NT2/D1 (cell line): ENCODE measurements at places on chromosomes 11 and 22.

DNA sequence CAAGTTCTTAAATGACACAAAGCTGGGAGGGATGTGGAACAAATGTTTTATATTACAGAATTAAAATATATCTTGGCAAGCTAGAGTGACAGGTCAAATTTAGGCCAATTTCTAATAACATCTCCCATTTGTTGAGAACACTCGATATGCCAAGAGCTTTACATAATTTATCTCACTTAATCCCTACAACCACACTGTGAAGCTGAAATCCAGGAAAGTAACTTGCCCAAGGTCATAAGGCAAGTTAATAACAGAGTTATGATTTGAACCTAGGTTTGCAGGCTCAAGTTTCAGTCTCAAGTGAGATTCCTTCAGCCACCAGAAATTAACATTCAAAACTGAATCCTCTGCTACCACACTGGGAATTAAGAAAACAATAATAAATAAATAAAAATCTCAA is 38.3 kb downstream of the RAB30 start:
- no peak for DNase-seq

- DNase-seq: no peak
Measured at GRCh38 chr11:107567739-107568335, 2.3 kb upstream of the ALKBH8 start.

- peak; percentile 51 for DNase-seq
Measured at GRCh38 chr11:125345421-125346178, 150.5 kb downstream of the FEZ1 start.

GRCh38 chr22:30283342-30283741 is 6.0 kb downstream of the CASTOR1 start:
- no peak for DNase-seq

DNA sequence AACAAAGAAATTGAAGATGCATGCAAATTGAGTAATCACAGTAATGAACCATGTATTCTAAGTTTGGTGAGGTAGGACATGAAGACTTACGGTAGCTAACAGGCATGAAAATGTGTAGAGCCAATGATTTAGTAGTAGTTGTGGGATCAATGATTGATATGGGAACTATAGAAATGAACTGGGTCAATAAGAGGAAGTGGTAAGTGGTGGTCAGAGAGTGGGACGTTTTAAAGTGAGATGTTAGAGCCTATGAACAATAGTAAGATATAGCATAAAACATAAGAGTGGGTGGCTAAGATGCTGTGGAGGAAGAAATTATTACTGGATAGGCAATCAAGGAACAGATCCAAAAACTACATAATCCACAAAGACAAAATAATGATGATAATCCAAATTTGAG is 45.0 kb downstream of the DLG2 start:
- DNase-seq: no peak

DNA sequence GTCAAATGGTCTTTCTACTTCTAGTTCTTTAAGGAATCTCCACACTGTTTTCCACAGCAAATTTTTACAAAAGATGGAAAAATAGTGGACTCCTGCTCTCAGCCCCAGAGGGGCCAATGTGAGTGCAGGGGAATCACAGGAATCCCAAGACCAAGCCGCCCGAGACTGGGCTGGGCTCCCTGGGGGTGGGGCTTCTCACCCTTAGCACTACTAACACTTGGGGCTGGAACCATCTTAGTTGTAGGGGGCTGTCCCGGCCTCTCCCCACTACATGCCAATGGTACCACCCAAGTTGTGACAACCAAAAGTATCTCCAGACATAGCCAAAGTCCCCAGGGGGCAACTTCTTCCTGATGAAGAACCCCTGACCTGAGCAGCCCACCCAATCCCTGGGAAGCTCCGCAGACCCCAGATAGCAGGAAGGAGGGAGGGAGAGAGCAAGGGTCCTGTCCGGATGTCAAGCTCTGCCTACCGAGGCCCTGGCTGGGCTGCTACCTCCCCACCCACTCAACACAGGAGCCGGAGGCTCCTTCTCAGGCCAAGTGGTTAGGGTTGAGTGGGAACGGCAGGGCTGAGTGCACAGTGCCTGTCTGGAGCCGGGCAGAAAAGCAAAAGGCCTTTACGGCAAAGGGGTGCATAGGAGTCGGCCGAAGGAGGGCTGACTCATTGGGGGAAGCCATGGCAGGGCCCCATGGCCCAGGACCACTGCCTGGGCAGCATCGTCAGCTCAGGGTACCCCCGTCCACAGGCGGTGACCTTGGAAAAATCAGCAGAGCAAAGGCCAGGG is 122.5 kb upstream of the FGF3 start:
- no peak for DNase-seq

GRCh38 chr11:78202733-78203167 is 14.0 kb downstream of the USP35 start:
- no peak for DNase-seq

- no peak for DNase-seq
Measured at GRCh38 chr11:82960779-82961143, 59.2 kb downstream of the DDIAS start.

GRCh38 chr22:17501679-17502285 is 61.5 kb upstream of the SLC25A18 start:
- DNase-seq: peak; percentile 27

DNA sequence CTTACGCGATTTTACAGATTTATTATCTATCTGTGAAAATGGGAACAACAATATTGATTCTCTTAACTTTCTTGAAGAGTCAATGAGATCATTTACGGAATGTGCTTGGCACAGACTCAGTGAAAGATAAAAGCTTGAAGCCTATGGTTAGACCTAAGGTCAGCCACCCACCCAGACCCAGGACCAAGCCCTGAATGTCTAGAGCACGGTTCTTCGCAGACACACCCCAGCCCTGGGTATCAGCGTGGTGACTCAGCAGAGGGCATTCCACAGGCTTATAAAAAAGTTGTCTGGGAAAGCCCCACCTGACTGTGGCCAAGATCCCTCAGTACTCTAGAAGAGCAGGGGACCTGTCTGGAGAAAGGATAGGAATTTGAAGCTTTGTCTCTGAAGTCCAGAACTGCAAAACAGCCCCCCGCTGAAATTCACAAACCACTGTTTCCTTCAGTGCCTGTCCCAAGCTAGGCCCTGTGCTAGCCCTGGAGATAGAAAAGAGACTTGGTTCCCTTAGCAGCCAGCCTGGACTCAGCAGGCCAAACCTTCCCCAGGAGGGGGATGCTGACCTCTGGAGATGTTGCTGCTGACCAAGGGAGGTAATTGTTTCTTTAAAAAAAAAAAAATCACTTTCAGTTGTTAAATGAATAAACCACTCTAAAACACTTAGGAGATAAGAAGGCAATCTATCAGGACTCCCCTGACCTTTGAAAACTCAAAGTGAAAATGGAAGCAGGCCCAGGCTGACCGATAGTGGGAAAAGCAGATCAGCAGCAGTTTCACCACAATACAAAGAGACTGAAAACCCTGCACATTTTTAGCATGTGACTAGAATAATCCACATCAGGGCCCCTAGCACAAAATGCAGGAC is 114.0 kb downstream of the ABTB2 start:
- DNase-seq: no peak

DNA sequence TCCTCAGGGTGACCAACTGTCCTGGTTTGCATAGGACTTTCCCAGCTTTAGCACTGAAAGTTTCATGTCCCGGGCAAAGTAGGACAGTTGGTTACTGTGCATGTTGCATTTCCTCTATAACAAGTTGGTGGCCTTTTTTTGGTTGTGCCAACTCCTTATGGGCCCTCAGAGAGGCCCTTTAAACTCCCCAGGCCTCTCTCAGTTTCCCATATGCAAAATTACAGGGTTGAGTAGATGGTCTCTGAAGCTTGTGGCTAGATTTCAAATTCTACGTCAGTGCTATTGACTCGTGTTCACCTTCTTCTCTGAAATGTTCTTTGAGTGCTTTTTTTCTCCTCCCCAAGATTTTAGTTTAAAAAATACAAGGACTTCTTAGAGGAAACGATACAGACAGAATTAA is 92.5 kb downstream of the MYO18B start:
- DNase-seq: no peak

GRCh38 chr11:126476266-126476924 is 120.9 kb downstream of the ST3GAL4 start:
- DNase-seq: no peak

DNA sequence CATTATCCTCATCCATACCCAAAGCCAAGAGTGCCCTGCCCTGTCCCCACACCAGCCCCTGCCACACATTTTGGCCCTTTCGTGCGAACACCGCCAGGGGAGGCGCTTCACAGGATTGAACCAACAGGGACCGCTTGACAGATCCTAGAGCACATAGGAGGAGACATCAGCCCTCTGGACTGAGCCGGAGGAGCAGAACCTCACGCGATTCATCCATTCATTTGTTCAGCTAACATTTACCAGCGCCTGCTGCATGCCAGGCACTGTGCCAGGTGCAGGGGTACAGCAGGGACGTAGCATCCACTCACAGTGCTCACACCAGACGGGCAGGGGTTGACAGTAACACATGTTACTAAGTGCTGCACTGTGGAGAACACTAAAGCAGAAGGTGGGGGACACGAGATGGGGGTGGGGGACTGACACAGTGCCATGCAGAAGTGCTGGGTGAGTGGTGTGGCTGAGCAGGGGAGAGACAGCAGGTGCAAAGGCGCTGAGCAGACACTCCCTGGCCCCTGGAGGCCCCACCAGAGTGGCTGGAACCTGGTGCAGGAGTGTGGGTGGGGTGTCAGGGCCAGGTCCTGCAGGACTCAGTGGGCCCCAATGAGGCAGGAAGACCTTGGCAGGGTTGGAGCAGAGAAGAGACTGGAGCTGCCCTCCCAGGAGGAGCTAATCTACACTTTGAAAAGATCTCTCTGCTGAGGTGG is 3.4 kb downstream of the GNAZ start:
- DNase-seq: no peak

- no peak for DNase-seq
Measured at GRCh38 chr22:46370584-46371291, 35.2 kb downstream of the TRMU start.

- DNase-seq: no peak
Measured at GRCh38 chr22:20131597-20131858, at the start of gene ZDHHC8. Gene ZDHHC8 (plus strand): TSS chr22:20131804. CDS start chr22:20131948, 144 bp downstream.

DNA sequence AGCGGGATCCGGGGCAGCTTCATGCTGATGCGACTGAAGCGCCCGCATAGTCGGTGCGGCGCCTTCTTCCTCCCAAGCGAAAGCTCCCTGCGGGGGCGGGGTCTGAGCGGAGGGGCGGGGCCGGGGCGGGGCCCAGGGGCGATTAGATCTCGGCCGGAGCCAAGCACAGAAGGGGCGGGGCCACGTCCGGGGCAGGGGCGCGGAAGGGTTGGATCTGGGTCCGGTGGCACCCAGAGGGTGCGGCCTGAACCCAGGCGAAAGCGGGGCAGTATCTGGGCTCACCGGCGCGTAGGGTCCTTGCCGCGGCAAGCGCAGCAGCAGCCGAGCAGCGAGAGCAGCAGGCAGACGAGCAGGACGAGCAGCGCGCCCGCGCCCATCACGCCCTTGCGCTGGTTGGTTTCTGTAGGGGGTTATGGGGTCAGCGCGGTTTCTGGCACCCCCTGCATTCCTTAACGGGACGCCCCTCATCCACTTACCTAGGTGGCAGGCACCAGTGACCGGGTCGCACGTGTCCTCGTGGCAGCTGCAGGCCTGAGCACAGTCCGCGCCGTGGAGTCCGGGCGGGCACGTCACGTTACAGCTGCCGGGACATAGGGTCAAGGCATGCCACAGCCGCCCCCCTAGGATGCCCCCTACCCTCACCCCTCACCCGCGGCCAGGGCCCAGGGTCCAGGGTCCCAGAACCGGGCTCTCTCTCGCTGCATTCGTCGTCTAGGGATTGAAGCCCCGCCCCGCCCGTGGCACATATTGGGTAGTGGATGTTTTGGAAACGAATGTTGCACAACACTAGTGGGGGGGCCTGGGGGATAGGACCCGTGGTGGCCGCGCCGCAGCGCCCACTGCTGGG is 8.1 kb downstream of the SCARF2 start:
- no peak for DNase-seq

- no peak for DNase-seq
Measured at GRCh38 chr11:12707500-12707880, 33.3 kb downstream of the TEAD1 start.

GRCh38 chr11:125292100-125292499 is 127.5 kb downstream of the PKNOX2 start:
- DNase-seq: no peak

DNA sequence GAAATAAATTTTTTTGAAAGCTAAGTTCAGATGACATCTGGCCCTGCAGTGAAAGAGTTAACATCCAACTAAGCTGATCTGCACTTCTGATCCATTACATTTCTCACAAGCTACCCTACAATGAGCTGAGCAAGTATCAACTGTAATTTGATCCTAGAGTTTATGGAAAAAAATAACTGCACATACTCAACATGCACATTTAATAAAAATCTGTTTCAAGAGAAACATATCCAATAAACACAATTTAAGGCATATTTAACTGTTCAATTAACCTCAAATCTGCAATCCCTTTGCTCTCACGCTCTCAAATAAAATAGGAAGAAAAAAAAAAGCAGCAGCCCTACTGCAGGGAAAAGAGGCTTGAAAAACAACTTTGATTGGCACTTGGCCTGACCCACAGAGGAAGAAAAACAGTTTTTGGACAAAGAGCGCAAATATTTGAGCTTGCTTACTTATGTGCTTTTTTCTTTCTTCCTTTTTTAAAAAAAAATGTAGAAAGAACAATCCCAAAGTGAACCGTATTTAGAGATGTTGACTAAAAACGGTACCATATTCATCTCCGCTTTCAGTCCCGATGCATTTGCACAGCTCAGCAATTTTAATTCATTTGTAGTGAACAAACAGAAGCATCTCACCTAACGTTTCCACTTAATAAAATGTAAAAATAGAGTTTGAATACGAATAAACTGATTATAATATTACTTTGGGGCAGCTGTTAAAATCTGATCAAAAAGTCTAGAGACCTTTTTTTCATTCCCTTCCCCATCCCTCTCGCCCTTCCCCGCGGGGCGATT is 1.6 kb downstream of the SESN3 start:
- no peak for DNase-seq

GRCh38 chr11:128840137-128840536 is 27.0 kb downstream of the KCNJ1 start:
- DNase-seq: no peak

GRCh38 chr11:73217810-73218105 is 323 bp upstream of the P2RY2 start:
- DNase-seq: no peak

- no peak for DNase-seq
Measured at GRCh38 chr11:10414659-10415058, 40.4 kb upstream of the AMPD3 start.

DNA sequence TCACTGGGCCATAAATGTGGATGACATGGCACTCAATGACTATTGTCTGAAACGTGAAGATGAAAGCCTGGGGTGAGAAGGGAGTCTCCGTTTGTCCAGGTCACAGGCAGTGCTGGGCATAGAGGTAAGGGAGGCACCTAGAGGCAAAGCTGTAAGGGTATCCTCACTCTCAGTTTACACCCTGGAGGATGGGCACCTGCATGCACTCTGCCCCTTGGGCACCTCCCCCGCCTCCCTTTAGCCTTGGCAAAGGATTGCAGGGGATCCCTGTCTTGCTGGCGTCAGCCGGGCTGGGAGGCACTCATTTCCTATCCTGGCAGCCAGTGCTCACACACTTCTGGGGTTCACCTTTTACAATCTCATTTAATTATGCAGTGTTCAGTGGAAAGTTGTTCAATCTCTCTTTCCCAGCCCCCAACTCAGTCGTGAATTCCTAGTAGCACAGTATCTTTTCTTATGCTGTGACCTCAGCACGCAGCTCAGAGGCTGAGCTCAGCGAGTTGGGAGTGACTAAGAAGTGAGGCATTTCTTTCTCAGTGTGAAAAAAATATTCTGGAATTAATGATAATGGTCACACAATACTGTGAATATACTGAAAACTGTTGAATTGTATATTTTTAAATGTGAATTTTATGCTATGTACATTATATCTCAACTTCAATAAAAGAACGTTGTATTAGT is 866.6 kb downstream of the BRD1 start:
- DNase-seq: no peak
